ENCODE measurements at places on chromosomes 4 and X.

- DNase-seq = no peak
Observed at GRCh38 chrX:10071451-10072144, 85.2 kb upstream of the CLCN4 start.

GRCh38 chr4:123077330-123077729 lies 154.9 kb upstream of the NUDT6 start:
- DNase-seq = no peak

DNA sequence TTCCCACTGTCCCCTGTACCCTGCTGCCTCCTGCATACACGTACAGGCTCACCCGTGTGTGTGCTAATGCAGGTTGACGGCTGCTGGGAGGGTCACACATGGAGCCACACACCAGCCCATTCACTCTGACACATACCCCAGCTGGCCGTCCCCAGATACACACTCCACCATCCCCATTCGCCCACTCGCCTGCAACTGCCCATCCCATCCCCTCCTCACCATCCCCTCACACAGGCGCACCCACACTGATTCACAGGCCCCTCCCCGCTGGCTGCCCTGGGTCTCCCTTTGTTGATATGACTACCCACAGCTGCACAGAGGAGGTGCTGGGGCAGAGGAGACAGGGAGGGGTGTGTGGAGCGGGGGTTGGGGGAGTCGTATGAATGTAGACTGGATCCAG lies 25.7 kb downstream of the PJA1 start:
- DNase-seq = no peak

GRCh38 chr4:1090036-1090435 lies 23.3 kb downstream of the RNF212 start:
- DNase-seq = no peak

- DNase-seq = no peak
Observed at GRCh38 chr4:98289375-98289774, 28.2 kb downstream of the RAP1GDS1 start.

GRCh38 chrX:103685396-103685795 lies 1.1 kb downstream of the MORF4L2 start:
- DNase-seq = no peak

Measured in activated CD4-positive, alpha-beta T cell treated with anti-CD3 and anti-CD28 coated beads, Interleukin-2, Interleukin-4, amounts not matched to agents 100 ng/mL and 50 ng/mL, durations not matched to agents 16 hours and 8 hours (primary cell).